GM23338 (cell line): ENCODE measurements at places on chromosomes 5 and 9. TPM values are rescaled to one million over a fixed set of nuclear protein-coding genes. Genes with fewer than 3 reads are reported as not detected.

DNA sequence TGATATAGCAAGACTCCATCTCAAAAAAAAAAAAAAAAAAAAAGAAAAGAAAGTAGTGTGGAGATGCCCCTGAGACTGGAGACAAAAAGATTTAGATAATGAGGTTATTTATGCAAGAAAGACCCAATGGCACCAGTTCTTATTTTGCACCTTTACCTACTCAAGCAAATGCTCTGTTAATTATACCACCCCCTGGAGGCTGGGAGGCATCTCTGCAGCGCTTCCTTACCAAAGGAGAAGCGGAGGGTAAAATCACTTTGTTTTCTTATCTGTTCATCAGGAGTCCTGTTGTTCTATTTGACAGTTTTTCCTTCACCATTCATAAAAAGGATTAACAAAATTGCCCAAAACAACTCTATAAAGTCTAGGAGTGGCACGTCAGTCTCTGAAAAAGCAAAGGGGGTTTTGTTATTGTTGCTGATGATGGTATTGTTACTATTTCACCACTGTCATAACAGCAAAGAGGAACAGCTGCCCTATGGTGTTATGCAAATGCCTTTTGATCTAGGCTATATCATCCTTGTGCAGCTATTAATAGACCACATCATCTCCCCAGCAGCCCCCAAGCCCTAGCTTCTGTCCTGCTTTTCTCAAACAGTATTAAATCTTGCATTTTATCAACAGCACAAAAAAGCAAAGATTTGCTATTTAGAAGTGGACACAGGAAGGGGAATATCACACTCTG is 174.0 kb downstream of the PALM2AKAP2 start:
- peak; percentile 66 for DNase-seq

GRCh38 chr5:102077920-102078319 is 218.2 kb downstream of the SLCO4C1 start:
- DNase-seq, result no peak

DNA sequence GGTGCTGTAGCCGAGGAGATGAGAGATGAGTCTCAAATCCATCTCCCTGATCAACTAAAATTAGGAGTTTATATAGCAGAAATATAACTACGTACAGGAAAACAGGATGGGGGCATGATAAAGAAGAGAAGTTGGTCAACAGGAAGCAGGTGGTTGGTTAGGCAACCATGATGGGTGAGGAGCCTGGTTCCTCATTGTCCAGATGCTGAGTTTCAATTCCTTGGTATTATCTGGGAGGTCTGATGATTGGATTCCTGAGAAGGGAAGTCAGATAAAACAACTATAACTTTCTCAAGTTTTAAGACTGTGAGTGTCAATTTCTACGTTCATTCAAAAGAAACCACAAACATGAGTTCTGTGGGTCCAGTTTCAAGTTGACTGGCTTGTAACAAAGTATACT is 323.9 kb downstream of the MTRR start:
- DNase-seq, result no peak

The SLC22A5 gene
- total RNA-seq, result 2.4 and 4.8 TPM in 2 replicates

- no peak for DNase-seq
These were observed 142.9 kb downstream of the ATPSCKMT start for GRCh38 chr5:10106806-10107205.

DNA sequence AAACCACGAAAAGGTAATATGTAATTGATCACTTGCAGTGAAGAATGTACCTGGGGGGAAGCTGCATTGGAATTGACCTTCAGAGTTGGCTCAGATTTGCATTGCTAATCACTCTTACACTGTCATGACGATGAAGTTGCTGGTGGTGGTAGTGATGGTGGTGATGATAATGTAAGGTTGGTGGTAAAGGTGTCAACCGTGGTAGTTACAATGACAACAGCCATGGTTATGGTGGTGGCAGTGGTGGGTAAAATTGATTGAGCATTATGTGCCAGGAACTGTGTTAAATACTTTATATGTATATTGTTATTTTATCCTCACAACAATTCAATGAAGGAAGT is 282.4 kb downstream of the NR3C1 start:
- peak; percentile 12 for DNase-seq

The IFNK gene
- not detected in 2 replicates for total RNA-seq

DNA sequence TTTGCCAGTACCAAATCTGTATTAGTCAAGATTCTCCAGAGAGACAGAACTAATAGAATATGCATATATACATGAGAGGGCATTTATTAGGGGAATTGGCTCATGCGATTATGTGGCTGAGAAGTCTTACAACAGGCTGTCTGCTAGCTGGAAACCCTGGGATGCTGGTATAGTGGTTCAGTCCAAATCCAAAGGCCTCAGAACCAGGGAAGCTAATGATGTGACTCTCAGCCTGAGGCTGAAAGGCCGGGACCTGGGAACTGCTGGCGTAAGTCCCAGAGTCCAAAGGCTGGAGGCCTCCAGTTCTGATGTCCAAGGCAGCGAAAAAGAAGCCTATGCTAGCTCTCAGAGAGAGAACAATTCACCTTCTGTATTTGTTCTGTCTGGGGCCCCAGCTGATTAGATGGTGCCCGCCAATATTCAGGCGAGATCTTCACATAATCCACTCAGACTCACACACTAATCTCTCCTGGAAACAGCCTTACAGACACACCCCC is 84.1 kb downstream of the KIAA1958 start:
- no peak for DNase-seq

GRCh38 chr5:1320436-1321344 is 24.2 kb downstream of the CLPTM1L start:
- DNase-seq, result no peak

GRCh38 chr9:81689343-81690175 is at the start of gene TLE1:
TLE1 (minus strand) TSS chr9:81689547; CDS start chr9:81688240, 1,307 bp downstream.
- DNase-seq, result peak; percentile 99

DNA sequence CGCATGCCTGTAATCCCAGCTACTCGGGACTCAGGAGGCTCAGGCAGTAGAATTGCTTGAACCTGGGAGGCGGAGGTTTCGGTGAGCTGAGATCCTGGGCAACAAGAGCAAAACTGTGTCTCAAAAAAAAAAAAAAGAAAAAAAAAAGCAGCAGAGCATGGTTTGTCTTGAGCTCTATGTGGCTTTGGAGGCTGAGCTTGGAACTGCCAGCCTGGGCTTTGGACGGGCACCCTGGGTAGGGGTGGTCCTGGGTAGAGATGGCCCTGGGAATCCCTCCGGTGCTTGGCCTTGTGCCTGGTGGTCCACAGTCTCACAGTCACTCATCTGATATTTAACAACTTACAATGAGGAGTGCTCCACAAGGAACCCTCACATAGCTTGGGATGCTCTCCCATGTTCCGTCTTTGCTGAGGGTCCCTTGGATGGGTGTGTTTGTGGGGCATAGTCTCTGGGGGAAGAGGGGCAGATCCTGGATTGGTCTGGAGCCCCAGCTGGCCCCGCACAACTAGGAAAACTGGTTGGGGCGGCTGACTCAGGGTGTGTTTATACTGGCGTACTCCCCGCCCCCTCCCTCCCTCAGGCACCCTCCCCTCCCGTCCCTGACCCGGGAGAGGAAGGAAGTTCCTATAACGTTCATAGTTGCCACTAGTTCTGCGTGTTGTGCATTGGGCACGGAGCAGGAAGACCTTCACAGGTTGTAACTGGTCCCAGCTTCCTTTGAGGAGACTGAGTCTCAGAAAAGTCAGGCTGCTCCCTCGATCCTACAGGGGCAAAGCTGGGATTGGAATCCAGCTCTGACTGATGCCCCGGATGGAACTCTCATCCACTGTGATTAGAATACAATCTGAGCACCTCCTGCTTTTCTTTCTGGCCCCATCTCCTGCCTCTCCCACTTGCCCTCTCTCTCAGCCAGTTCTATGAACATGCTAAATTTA is 11.2 kb downstream of the IER5L start:
- peak; percentile 87 for DNase-seq

DNA sequence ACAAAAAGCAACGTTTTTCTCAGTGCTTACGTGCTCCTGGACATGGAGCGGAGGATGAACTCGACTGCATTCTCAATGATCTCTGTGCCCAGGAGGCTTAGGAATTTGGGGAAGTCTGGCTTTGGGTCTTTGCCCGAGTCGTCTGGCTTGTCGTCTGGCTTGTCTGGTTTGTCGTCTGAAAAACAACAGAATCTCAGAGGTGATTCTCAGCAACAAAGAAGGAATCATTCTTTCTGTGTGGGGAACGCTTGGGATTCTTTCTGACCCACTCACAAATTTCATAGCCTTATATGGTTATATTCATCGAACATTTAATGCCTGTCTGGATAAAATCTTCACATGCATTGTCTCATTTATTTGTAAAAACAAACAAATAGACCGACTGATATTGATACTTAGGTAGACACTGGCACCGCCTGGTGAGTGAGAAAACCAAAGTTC is 4.7 kb downstream of the C5orf46 start:
- peak; percentile 31 for DNase-seq

DNA sequence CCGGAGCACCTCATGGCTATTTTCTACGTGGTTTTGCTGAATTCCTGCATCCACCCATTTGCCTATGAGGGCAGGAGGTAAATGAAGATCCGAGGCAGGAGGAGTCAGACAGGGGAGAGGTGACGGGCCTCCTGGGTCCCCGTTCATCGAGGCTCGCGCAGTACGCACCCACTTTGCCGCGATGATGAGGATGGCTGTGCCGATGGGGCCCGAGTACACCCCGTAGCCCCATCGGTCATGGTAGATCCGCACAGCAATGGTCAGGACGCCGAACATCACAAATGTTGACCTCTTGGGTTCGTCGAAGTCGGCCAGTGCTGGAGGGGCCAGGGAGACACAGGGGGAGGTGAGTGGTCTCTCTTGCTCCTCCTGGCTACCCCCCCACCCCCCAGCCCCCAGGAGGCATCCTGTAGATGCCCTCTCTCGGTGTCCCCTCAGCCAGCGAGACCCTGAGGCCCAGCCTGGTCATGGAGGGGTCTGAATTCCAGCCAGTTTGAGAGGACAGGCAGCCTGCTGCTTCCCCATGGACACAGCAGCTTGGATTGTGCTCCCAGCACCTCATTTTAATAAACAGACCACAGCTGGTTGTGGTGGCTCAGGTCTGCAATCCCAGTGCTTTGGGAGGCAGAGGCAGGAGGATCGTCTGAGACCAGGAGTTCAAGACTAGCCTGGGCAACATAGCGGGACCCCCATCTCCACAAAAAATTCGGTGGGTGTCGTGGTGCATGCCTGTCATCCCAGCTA is 5.9 kb downstream of the MYMK start:
- DNase-seq, result no peak

The RMRP gene
- total RNA-seq, result 8,626 and 33,360 TPM in 2 replicates

The IFNB1 gene
- not detected in 2 replicates for total RNA-seq

The IFNA10 gene
- total RNA-seq, result not detected in 2 replicates

DNA sequence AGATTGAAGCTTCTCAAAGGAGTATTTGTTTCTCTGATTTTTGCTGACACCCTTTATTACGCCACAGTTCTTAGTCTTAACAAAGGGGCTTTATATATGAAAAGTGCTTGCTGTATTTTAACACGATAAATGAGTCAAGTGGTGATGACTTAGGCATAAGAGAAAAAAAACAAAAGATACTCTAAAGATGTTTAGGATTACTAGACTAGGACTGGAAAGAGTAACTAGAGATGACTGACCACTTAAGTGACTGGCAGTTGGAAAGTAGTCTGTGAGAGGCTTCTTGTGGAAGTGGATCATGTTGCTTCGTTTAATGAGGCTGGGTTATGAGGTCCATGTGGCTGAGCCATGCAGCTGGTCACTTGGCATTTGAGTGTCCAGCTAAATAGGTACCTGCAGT is 69.4 kb upstream of the ACTBL2 start:
- DNase-seq, result no peak

The AQP7 gene
- total RNA-seq, result not detected in 2 replicates

GRCh38 chr9:132168851-132169250 is 7.0 kb downstream of the NTNG2 start:
- no peak for DNase-seq

DNA sequence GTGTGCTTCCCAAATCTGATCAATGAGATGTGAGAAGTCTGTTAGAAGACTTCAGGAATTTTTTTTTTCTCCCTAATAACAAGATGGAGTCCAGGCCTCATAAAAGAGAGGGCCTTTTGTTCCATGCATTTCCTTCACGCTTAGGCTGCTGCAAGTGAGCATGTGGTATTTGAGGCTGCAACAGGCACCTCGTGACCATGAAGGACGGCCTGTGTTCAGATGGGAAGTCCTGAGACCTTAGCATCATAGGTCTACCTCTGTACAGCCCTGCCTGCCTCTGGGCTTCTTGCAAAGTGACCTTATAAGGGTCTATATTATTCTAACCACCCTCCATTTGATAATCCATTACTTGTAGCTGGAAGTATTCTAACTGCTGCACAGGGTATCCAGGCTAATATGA is 86.6 kb downstream of the BOD1 start:
- no peak for DNase-seq

DNA sequence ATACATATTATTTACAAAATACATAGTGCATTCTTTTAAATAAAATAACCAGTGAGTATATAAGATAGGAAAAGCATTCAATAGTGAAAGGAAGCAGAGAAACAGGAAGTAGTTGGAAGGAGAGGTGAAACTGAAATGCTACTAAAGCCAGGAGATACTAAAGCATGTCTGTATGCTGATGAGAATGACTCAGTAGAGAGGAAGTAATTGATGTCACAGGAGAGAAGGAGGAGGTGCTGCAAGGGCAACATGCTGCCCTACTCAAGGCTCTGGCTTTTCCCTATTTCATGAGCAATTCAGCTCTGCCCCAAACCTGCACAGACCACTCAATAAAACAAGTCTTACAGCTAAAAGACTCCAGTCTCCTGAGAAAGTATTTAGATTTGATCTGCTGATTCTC is 108.5 kb upstream of the TXNDC8 start:
- DNase-seq, result no peak

DNA sequence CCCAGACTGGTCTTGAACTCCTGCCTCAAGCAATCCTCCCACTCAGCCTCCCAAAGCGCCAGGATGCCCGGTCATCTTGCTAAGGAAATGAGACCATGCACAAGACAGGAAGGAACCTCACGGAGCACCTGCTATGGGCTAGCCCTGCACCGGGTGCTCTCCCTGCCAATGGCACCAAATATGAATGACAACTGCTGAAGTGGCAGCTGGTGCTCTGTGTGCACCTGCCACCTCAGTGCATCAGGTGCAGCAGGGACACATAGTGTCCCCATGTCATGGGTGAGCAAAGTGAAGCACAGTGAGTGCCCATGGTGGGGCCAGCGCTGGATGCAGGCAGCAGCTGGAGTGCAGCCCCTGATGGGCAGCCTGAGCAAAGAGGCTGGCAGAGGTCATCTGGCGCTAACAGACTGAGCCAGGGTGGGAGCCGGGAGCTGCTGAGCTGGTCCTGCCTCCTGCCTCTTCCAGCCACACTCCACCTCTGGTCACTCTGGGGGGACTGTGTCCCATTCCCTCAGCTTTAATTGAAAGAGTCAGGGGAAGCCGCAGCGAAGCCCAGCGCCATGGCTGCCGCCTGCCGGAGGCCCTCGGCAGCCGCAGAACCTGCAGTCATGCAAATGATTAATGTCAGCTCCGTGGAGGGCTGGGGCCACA is 46.4 kb downstream of the BARX1 start:
- DNase-seq, result no peak

DNA sequence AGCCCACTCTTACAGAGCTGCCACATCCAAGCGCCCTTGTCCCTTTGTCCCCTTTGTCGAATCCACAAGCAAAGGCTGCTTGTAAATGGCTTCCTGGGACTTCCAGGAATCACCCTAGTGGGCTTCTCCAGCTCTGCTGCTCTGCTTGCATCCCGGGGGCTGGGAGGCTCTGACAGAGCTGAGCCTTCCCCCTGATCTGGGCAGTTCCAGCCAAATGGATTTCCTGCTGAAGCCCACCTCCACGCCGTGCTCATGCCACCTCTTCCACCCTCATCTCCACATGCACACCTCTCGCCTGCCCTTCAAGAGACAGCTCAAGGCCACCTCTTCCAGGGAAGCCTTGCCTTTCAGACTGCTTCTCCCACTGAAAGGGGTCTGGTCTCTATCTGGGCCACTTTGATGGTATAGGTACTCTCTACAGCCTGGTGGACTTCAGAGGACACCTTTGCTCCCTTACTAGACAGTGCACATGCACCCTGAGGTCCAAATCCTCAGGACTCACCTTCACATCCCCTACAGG is 106.2 kb downstream of the LHFPL2 start:
- DNase-seq, result no peak
